ENCODE measurements at places on chromosomes 7 and 10. TPM values are rescaled to one million over a fixed set of nuclear protein-coding genes. Genes with fewer than 3 reads are reported as not detected.

The GIMAP6 gene
- 0.30 TPM for total RNA-seq

The SLC26A3 gene
- total RNA-seq: not detected

The CTAGE6 gene
- total RNA-seq: 1.3 TPM

The CYTH3 gene
- total RNA-seq: 11.9 TPM

The ANKRD61 gene
- not detected for total RNA-seq

The DPYSL4 gene
- 6.3 TPM for total RNA-seq

The MOGAT3 gene
- not detected for total RNA-seq

The MEST gene
- 917 TPM for total RNA-seq

The TRIM50 gene
- total RNA-seq: not detected

The BLNK gene
- not detected for total RNA-seq

The AGBL3 gene
- 0.89 TPM for total RNA-seq

The TCAF2 gene
- 2.4 TPM for total RNA-seq

The FZD8 gene
- 25.2 TPM for total RNA-seq

The AGR2 gene
- not detected for total RNA-seq

The EBF3 gene
- not detected for total RNA-seq

The WEE2 gene
- total RNA-seq: not detected

The UNCX gene
- total RNA-seq: not detected

The UTF1 gene
- total RNA-seq: not detected

The PDE1C gene
- total RNA-seq: 0.74 TPM

The SOSTDC1 gene
- 0.05 TPM for total RNA-seq

The NRBF2 gene
- total RNA-seq: 50.8 TPM

The CFAP70 gene
- total RNA-seq: 0.97 TPM

The C10orf53 gene
- total RNA-seq: not detected

The RHBDD2 gene
- total RNA-seq: 19.4 TPM

The SUN1 gene
- 116 TPM for total RNA-seq

The GHRHR gene
- not detected for total RNA-seq

The BTBD16 gene
- not detected for total RNA-seq

The CHN2 gene
- 1.5 TPM for total RNA-seq

The PVRIG gene
- total RNA-seq: not detected

The CREB3L2 gene
- 38.6 TPM for total RNA-seq

The LRRD1 gene
- 0.30 TPM for total RNA-seq

The EPHB6 gene
- 2.6 TPM for total RNA-seq

The STOX1 gene
- total RNA-seq: not detected

The SNX10 gene
- 0.32 TPM for total RNA-seq

The OR9A2 gene
- total RNA-seq: not detected

The TMEM229A gene
- not detected for total RNA-seq

The FFAR4 gene
- not detected for total RNA-seq

The NRCAM gene
- total RNA-seq: 0.28 TPM

The PITX3 gene
- not detected for total RNA-seq

The ZNF273 gene
- 3.4 TPM for total RNA-seq

The TRIM74 gene
- total RNA-seq: not detected

The GNGT1 gene
- not detected for total RNA-seq

The CFTR gene
- not detected for total RNA-seq

The MACC1 gene
- total RNA-seq: 0.05 TPM

The OPN1SW gene
- total RNA-seq: not detected
